Uterine smooth muscle cell (primary cell): ENCODE measurements at places on chromosomes 13 and 19. TPM values are rescaled to one million over a fixed set of nuclear protein-coding genes. Genes with fewer than 3 reads are reported as not detected.

POGLUT2 gene
- 14.1 and 20.1 TPM in 2 replicates for total RNA-seq

MARCHF2 gene
- 43.7 and 89.2 TPM in 2 replicates for total RNA-seq

RUBCNL gene
- total RNA-seq = 2.8 and 20.0 TPM in 2 replicates

ZNF284 gene
- 2.4 and 2.9 TPM in 2 replicates for total RNA-seq

ZNF844 gene
- 6.3 and 13.2 TPM in 2 replicates for total RNA-seq

PRSS57 gene
- total RNA-seq = not detected in 2 replicates

GJB2 gene
- not detected in 2 replicates for total RNA-seq

NDUFA7 gene
- total RNA-seq = 12.5 and 15.1 TPM in 2 replicates
